ENCODE measurements at places on chromosomes 1 and 21.

GRCh38 chr1:185998391-185998790, 264.2 kb downstream of the HMCN1 start:
- DNase-seq, result no peak

- DNase-seq, result no peak
Measured at GRCh38 chr1:174956086-174956485, 43.7 kb upstream of the CACYBP start.

DNA sequence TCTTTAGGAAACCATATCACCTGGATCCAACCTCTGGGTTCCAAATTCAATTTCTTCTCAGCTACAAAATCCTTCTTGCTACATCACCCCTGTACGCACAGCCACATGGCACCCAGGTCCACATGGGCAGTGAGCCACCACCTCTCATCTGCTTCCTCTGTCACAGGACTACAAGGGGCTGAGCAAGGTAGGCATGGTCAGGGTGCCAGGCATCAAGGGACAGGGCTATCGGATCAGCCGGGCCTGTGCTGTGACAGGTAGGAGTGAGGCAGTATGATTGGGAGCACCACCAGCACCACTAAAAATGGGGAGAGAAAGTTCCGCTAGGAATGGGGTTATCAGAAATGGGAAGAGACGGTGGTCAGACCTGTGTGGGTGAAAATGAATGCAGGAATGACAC, 29.4 kb downstream of the S100A6 start:
- DNase-seq, result no peak

GRCh38 chr1:50488876-50489275, 65.6 kb upstream of the DMRTA2 start:
- DNase-seq, result no peak

DNA sequence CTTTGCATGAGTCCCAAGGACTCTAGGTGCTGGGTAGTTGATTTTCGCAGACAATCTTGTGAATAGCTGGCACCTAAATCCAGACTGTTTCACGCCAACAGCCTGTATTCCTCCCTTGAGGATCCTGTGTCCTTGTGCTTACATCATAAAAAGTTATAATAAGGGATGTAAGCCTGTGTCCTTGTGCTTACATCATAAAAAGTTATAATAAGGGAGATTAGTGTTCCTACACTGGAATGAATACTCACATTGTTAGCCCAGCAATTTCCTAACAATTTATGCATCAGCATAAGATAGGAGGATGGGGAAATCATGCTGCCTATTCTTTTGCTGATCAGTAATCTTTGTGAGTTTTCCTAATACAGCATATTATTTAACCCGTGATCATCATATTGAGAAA, 4.0 kb upstream of the HSD3B2 start:
- no peak for DNase-seq

GRCh38 chr1:173015629-173016028, 35.1 kb downstream of the TNFSF18 start:
- peak; percentile 62 for DNase-seq

- DNase-seq, result no peak
Measured at GRCh38 chr1:82819234-82819633, 1018.5 kb downstream of the ADGRL2 start.

GRCh38 chr1:47228644-47229030, 3.4 kb downstream of the TAL1 start:
- no peak for DNase-seq

DNA sequence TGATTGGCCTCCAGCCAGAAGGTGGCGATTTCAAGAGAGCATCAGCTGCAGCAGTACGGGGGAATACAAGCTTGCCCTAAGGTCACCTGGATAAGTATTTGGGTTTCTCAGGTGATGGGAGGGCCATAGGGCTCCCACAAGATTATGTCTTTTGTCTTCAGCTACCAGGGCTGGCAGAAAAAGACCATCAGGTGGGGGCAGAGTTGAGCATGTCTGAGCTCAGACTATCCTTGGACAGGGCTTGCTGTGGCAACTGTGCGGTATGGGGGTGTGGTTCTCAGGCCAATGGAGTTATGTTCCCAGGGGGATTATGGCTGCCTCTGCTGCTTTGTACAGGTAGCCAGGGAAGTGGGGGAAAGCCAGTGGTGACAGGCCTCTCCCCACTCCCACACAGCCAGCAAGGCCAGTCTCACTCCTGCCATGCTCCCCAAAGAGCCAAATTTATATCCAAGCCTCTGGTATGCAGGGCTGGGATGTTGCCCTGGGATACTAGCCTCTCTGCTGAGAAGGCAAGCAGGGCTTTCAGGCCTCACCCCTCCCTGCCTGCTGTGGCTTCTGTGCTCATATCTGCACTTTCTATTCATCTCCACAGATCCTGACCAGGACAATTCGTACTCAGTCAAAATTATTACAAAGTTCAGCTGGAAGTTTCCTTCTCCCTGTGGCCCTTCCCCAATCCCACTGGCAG, 26.6 kb upstream of the CD84 start:
- DNase-seq, result no peak

GRCh38 chr1:10599194-10599861, 124.6 kb downstream of the PEX14 start:
- no peak for DNase-seq

- peak; percentile 64 for DNase-seq
Measured at GRCh38 chr1:201708085-201708512, 120.9 kb upstream of the IPO9 start.

GRCh38 chr1:96999191-96999590, 277.6 kb downstream of the PTBP2 start:
- no peak for DNase-seq

DNA sequence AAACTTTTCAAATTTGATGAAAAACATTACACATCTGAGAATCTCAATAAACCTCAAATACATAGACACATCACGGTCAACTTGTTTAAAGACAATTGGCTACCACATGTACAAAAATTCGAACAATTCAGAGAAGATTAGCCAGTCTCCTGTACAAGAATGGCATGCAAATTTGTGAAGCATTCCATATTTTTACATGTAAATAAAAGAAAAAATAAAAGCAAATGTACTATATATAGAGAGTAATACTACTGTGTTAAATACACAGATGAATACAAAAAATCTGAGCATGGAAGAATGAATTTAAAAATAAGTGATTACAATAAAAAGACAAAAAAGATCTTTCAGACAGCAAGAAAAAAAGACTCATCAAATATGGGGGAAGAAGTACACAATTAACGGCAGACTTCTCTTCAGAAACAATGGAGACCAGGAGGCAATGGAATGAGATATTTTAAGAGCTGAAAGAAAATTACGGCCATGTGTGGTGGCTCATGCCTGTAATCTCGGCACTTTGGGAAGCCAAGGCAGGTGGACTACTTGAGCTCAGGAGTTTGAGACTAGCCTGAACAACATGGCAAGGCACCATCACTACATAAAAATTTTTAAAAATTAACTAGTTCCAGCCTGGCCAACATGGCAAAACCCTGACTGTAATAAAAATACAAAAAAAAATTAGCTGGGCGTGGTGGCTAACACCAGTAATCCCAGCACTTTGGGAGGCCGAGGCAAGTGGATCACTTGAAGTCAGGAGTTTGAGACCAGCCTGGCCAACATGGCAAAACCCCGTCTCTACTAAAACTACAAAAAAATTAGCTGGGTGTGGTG, 23.2 kb downstream of the HAX1 start:
- DNase-seq, result no peak

- DNase-seq, result no peak
Measured at GRCh38 chr1:11134898-11135266, 35.2 kb upstream of the EXOSC10 start.

GRCh38 chr1:221696718-221697461, 45.0 kb downstream of the DUSP10 start:
- no peak for DNase-seq

Measured in pons (tissue), 1 donor.